ENCODE measurements at places on chromosomes 3 and 15.

- no peak for DNase-seq
Observed at GRCh38 chr15:86541540-86541939, 461.9 kb downstream of the AGBL1 start.

DNA sequence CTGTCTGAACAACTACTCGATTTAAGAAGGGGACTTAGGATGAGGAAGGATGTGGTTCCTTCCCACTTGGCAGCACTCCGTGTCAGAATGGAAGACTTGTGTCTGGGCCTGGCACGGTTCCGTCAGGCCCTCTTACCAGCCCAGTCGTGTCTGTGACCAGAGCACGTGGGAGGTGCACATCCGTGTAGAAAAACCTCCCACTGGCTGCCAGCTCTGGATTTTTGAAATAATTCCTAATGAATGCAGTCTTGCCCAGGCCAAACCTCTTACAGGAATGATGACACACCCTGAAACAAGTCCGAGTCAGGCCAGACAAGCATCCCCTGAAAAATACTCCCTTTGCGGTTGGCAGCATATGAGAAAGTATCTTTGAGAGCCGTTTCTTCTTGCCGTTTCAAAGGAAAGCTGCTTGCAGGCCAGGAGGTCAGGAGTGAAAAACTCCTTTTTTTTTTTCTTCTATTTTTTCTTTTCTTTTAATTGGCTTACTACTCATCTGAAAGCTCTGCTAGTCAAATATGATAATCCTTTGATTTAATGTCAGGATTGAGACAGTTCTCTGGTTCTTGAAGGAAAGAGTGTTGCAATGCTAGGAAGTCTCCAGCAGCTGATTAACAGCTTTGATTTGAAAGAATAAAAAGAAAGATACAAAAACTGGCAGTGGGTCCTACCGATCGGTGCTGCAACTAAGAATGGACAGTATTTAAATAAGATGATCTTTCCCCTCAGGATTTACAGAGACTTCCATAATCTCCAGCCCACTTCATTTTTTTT is 19.8 kb downstream of the IL1RAP start:
- peak; percentile 89 for DNase-seq

GRCh38 chr15:62841269-62841628 is 201.3 kb upstream of the TPM1 start:
- DNase-seq, result peak; percentile 87

DNA sequence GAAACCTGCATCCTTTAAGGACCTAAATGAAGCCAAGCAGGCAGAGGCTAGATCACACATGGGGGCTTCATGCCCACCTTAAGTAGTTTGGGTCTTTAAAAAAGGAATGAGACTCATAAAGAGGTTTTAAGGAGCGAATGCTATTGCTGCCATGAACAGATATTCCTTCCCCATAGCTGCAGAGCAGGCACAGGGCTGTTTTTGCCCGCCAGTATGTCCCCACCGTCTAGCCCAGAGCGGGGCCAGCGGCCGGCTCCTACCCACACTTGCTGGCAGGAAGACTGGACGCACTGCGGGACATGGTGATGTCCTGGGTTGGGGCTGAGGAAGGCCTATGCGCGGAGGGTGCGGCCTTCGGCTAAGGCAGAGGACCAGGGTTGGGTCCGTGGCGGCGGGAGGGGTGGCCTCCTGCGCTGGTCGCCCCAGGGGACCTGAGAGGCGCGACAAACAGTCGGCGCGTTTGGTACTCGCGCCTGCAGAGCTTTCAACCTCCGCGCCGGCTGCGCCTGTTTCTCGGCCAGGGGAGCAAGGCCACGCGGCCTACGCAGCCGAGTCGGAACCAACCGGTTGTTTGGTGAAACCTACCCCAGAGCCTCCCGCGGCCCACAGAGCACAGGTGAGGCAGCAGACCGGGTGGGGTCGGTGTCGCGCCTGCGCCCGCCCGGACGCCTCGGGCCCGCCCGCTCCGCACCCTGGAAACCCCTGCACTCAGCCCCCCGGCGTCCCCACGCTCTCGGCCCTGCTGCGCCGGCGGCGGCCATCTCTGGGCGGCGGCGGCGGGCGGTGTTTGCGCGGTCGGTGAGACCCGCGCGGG is at the start of gene FAIM:
TSS of gene FAIM (plus strand) at position 450 of the 814 bp plus-strand sequence. CDS start 10,956 bp downstream, outside the sequence.
- DNase-seq, result peak; percentile 71

GRCh38 chr15:96583671-96584070 is 253.2 kb downstream of the NR2F2 start:
- DNase-seq, result no peak

GRCh38 chr15:63860155-63860554 is 26.4 kb upstream of the HERC1 start:
- no peak for DNase-seq

DNA sequence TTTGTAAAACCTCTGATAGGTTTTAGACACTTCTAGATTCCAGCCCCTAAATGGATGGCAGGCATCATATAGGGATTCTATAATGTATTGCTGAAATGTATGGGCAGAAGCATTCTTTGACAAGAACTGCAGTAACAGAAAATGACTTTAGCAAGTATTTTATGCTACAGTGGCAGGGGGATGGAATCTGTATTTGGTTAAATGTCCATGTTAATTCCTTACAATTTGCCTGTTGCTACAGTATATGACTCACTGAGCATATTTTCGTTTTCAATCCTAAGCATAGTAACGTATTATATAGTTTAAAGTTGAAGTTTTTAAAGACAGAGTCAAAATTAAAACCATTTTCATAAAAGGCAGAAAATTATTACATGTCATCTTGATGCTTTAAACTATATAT is 150.1 kb downstream of the MEX3B start:
- peak; percentile 54 for DNase-seq

GRCh38 chr3:184937611-184938010 is 125.6 kb downstream of the VPS8 start:
- DNase-seq, result no peak

DNA sequence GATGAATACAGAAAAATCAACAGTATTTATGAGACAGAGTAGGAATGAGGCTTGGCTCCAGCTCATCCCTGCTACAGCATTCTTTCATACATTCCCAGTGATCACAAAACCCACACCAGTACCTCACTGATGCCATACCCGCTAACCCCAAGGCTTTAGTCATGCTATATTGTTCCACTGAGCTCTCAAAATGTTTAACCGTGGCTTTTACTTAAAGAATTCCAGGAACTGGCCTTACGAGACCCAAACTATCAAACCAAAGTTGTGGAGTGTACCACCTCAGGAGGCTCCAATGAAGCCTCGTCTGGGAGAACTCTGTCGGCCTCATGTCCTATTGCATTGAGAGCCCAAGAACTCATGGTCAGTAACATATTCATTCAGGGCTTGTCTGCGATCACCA is 278.9 kb downstream of the ULK4 start:
- DNase-seq, result peak; percentile 96

DNA sequence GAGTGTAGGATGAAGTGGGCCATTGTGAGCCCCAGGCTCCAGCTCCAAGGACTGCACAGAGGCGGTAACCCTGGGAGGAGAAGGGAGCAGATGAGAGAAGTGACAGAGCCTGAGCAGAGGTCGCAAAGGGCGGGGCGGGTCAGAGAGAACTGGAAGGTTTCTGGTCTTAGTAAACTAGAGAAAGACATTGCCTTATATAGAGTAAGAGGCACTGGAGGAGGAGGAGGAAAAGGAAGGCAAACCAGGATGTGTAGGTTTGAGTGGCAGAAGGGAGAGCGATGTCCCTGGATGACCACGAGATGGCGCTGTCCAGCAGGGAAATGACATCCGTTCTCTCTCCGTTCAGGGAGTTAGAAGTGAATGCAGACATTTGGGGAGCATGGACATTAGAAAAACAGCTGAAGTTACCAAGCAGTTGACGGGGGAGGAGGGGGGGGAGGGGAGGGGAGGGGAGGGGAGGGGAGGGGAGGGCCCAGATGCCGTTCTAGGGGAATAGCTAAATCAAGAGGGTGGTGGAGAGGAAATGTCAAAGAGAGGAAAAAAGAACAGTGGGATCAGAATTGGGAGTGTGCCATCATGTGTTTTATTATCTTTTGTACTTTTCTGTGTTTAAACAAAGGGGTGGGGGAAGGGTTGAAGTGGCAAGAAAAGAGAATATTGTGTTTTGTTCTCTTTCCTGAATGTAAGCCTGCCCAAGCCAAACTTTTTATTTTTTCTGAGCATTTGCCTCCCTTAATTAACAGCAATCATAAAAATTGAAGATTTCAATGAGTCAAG is 48.8 kb downstream of the STARD5 start:
- DNase-seq, result peak; percentile 84

- DNase-seq, result peak; percentile 76
Observed at GRCh38 chr3:50347187-50347813, 1.8 kb upstream of the ZMYND10 start.

DNA sequence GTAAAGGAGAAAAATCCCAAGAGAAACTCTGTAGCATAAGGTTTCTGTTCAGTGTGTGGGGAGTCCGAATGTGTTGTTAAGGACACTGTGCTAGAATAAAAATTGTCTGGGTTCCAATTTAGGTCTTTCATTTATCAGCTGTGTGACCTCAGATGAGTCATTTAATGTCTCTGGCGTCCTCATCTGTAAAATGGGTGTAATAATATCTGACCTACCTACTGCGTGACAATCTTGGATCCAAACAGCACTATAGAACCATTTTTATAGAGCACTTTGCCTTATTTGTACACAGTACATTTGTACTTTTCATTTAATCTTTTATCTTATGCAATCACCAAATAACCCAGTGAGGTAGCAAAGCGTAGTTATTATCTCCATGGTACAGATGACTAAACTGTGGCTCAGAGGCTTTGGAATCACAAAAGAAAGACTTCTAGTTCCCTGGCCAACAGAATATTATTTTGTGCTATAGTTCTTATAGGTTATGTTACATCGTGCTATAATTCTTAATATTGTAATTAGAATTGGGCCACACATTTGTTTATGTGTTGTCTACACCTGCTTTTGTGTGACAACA is 46.6 kb upstream of the TNIK start:
- no peak for DNase-seq

GRCh38 chr3:190175490-190175889 is 54.8 kb upstream of the P3H2 start:
- DNase-seq, result peak; percentile 54

GRCh38 chr3:35971686-35972085 is 332.4 kb downstream of the ARPP21 start:
- DNase-seq, result no peak

DNA sequence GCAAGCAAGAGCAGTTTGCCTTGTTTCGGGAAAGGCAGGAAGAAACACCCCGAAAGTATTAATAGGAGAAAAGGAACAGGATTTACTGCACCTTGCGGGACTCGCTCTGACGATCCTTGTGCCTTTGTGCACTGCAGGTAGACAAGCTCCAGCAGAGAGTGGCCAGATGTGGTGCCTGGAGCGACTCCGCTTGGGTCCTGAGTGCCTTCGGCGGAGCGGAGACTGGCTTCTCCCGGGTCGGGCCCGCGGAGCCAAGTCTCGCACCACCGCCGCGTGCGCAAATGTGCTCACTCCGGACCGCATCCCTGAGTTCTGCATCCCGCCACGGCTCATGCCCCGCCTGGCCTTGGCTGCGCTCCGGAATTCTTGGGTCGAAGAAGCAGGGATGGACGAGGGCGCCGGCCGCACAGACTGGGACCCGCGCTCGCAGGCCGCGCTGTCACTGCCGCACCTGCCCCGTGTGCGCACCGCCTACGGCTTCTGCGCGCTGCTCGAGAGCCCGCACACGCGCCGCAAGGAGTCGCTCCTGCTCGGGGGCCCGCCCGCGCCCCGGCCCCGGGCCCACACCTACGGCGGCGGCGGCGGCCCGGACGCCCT is 769 bp downstream of the C2CD4A start:
- peak; percentile 12 for DNase-seq

- DNase-seq, result peak; percentile 65
Observed at GRCh38 chr3:107959550-107960154, 131.2 kb downstream of the CD47 start.

DNA sequence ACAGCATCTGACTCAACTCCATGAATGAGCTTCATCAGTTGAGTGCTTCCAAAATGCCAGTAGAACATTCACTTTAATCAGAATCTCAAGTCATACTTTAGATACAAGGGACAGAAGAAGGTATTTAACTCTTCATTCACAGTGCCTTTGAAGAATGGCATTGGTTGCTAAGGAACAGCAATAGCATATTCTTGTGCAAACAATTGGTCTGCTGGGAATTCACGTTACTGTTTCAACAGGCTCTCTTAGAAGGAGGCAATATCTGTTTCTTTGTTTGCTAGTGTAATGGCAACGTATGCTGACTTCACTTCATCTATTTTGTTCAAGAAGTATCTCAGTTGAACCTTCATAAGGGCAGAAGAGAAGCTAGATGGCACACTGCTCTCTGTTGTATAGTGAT is 113.9 kb downstream of the TMEM108 start:
- no peak for DNase-seq

Measured in fibroblast of skin of back (primary cell).